IMR-90 (cell line): ENCODE measurements at places on chromosomes 7 and 10. TPM values are rescaled to one million over a fixed set of nuclear protein-coding genes. Genes with fewer than 3 reads are reported as not detected.

Gene LRRN3
- 15.2 and 15.8 TPM in 2 replicates for total RNA-seq

Gene FKBP6
- not detected in 2 replicates for total RNA-seq

Gene TRPV5
- not detected in 2 replicates for total RNA-seq

DNA sequence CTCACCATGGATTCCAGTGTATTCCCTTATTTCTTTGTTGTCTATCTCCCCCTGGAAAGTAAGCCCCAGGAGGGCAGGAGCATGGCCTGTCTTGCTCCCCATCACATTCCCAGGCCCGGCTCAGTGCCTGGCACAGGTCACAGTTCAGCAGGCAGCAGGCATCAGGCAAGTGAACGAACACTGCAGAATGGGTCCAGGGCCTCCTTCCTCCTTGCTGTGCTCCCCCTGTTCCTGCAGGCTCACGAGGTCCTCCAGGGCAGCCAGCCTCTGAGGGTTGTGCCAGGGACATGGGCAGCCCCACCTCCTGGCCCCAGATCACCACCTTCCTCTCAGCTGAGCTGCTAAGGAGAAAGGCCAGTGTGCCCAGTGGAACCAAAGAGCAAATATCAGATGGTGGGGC lies 41.8 kb downstream of the PDLIM1 start:
- DNase-seq, result no peak

GRCh38 chr10:133341983-133342382 lies 5.2 kb upstream of the PRAP1 start:
- DNase-seq, result no peak

DNA sequence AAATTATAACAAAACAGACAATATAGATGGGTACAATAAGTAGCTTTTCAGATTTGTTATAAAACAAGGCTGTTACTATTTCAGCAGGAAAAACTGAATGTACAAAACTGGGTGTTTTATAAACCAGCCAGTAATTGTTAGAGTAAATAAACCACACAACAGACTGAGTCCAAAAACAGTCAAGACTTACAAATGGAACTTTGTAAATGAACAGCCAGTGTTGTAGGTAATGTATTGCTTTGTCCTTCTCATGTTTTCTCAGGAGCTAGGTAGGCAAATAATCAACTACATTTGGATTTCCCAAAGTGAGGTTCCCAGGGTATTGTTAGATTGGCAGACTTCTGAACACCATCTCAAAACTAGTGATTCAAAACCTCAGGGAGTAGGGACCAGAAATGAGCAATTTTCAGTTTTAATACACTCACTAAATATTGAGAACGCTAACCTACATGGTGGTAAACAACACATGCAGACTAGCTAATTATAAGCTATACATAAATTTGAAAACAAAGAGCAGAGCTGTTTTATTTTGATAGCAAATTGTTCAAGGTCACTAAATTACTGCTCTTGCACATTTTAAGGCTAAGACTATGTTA lies 36.2 kb downstream of the HERPUD2 start:
- no peak for DNase-seq

GRCh38 chr10:22342421-22342820 lies 2.9 kb upstream of the SPAG6 start:
- no peak for DNase-seq

DNA sequence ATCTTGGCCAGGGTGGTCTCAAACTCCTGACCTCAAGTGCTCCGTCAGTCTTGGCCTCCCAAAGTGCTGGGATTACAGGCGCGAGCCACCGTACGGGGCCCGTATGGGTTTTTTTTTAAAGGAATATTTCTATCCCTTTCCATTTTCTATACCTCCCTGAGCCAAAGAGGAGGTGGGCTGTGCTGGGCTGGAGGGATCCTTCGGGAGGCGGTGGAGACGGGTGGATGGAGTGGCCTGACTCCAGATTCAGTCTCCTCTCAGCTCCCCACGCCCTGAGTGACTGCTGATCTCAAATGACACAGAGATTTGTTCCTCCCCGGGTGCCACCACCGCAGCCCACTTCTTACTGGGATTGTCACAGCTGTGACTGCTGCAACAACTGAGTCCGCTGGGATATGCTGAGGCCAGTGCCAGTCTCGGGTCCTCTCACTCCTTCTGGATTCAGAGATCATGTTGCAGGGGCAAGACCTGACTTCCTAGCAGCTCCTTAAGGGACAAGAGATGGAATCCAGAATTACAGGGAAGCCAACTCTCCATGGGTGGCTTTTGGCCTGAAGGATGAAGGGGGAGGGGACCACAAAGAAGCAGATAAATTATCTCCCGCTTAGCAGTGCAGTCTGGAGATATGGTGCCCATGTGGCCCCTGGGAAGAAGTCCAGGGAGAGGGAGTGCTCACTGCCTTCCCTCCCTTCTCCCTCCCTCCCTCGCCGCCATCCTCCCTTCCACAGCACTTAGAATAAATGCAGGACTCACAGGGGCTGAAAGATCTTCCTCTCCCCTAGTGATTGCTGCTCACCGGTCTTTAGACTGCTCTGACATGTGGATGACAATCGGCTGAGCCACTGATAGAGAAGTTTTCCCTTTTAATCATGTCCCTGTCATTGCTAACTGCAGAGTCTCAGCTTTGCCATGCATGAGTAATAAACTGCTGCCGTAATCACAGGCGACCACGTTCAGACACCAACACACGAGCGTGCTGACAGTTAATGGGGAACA lies 14.3 kb downstream of the GALNT17 start:
- no peak for DNase-seq

DNA sequence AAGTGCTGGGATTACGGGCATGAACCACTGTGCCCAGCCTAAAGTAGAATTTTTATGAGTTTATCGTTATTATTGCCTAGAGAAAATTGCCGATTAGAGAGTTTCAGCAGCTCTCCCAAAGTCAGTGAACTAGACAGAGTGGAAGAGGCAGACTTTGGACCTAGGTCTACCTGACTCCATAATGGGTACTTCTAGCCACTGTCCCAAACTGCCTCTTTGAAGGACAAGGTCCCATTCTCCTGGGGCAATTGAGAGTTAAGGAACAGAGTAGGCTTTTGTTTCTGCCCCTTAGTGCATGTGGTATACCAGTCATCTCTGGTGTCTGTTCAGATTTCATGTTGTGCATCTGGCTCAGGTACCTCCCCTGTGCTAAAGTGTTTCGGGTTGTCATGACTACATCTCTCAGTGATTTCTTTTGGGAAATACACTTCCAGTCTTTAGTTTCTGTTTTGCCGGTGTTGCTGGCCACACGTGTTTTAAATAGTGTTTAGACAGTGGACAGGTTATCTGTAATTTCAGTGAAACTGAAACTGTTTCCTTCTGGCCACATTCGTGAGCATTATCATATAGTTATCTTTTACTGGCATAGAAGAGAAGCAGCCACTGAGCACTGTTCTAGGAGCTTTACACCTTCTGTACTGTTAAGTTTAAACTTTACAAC lies 4.7 kb downstream of the TMEM236 start:
- DNase-seq, result peak; percentile 22
